ENCODE measurements at places on chromosomes 4 and X.

DNA sequence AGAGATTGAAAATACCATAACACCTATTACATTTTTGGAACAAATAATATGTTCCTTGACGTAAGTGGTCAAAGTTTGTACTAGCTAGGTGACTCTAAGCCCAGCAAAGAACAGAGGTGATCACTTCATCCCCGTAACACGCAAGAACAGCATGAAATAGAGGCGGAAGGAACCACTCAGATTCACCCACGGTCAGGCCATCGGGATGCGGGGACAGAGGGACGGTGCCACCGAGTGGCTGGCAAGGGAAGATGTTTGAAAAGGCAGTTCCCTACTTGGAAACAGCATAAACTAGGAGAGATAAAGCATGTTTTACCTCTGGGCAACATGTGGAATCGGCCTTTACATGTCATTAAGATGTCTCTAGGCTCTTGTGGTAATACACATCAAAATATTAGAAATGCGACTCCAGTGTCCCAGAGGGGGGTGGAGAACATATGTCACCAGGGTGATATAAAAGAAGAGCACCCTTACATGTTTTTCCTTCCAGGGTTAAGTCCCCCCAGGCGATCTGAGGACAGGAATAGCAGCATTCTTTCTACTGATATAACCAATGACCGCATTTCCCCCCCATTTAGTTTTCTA is 84.0 kb downstream of the PHKA2 start:
- DNase-seq: no peak

DNA sequence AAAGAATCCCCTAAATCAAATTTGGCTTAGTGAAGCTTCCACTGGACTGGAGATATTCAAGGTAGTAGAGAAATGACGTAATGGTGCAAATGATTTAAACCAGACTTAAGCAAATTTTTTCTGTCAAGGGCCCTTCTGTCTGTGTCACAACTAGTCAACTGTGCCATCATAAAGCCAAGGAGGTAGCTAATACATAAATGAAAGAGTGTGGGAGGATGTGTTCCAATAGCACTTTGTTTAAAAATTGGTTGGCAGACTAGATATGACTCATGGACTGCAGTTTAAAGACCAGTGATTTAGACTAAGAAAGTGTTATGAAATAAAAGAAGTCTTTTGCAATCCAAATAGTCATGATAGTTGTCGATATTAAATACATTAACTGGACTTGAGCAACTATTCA is 24.3 kb upstream of the TEX13C start:
- peak; percentile 11 for DNase-seq

- peak; percentile 84 for DNase-seq
These were observed 161.9 kb downstream of the PHF8 start for GRCh38 chrX:53882331-53882730.

DNA sequence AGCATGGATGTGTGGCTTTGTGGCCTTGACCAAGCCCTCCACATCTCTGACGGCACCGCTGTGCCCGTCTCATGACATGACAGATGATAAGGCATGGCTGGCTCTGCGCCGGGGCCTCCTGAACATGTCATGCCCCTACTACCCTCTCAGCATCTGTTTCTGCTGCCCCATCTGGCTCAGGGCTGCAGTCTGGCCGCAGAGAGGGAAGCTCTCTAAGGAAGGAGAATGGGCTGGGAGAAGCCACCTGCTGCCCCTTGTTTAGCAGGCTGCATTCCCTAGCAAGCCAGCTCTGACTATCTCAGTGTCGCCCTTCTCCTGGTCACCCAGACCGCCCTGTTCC is 7.2 kb downstream of the ZNF185 start:
- no peak for DNase-seq

DNA sequence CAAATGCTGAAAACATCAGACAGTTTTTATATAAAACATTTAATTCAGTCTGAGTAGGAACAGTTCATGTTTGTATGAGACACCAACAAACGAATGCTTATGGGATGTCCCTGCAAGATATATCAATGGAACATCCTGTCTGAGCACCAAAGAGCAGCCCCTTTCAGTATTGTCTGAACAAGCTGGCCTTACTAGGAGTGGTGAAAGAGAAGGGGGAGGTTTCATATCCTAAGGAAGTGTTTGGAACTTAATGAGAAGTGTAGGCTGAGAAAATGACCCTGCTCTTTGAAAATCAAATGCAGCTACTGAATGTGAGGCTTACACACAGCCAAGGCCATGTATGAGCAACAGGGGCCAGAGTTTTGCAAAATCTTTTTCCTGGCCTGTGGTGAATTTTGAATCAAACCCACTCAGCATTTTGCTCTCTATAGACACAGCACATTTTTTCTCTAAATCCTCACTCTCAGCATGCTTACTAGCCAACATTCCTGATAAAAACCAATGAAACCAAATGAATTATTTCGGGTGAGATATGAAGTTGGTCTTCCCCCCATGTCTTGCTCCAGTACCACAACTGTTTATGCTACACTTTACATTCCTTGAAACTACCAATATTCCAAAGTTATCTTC is 119.4 kb downstream of the LUZP4 start:
- no peak for DNase-seq

DNA sequence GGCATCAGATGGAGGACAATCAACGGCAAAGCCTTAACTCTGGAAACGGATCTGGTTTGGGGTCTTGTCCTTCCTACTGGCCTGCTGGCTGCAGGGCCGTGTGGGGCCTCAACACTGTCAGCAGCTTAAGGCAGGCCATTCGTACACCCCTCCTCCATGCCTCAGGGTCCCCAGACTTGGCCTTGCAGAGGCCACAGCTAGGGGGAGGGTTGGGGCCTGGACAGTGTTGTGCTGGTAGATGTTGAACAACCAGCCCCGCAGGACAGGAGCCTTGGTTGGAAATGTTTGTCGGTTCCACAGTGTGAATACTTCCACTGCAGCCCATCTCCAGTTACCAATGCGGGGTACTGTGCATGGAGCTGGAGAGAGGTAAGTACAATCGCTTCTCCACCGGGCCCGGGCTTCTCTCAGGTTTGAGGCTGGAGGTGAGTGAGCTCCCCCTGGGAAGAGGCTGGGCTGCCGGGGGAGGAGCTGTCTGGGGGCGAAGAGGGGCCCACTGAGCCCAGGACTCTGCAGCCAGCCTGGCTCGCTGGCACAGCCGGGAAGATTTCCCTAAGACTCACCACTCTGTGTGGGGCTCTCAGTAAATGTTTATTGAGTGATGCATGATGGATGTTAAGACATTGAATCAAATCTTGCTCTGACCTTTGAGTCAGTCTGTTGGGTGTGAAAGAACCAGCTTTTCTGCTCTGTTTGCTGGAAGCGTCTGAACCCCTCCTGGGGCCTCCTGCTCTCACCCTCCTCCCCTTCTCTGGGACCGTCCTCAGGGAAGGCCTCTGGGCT is 19.7 kb upstream of the GPR78 start:
- DNase-seq: no peak

GRCh38 chr4:40702800-40703151 is 47.0 kb upstream of the NSUN7 start:
- no peak for DNase-seq

DNA sequence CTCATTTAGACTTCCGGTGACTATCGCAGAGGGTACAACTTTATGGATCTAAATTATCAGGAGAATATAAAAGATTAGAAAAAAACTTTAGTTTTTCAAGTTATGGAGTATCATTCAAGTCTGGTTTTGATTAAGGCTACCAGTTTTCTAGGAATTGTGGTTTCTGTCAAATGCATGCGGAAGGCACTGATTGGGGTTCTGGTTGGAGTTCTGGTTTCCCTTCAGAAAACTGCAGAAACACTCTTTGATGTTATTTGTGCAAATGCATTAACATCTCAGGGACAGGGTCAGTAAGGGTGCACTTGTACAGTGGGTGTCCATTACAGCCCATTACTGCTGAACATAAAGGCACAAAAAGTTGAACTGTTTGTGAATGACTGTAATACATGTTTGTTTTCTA is 100.2 kb downstream of the LIMCH1 start:
- DNase-seq: no peak

DNA sequence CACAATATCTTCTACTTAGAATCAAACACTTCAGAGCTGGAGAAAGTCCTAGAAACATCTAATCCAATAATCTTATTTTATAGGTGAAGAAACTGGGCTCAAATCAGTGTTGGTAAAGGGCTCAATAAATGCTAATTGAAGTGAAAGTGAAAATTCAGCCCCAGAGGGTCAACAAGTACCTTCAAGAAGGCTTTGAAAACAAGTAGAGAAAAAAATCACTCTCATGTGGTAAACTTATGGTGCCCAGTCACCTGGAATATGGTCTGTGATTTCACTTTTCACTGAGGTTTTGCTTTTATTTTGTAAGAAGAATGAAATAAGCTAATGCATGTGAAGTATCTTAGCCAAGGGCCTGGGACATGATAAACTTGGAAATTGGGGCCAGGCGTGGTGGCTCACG is 29.1 kb upstream of the EIF4E start:
- no peak for DNase-seq

Measured in Caki2 (cell line).